Muscle of arm (tissue), 14 donors: ENCODE measurements at places on chromosomes 2 and 18. TPM values are rescaled to one million over a fixed set of nuclear protein-coding genes. Genes with fewer than 3 reads are reported as not detected.

LHCGR gene
- 0.16 TPM for polyA plus RNA-seq

CHST9 gene
- 0.54 TPM for polyA plus RNA-seq

MSGN1 gene
- not detected for polyA plus RNA-seq

SCN3A gene
- 0.90 TPM for polyA plus RNA-seq

ZNF24 gene
- 34.9 TPM for polyA plus RNA-seq

LIMS3 gene
- polyA plus RNA-seq: 2.7 TPM

ST8SIA3 gene
- polyA plus RNA-seq: 0.03 TPM

UGT1A3 gene
- not detected for polyA plus RNA-seq

ZSCAN30 gene
- polyA plus RNA-seq: 38.8 TPM

UBXN4 gene
- polyA plus RNA-seq: 106 TPM

SLC4A5 gene
- 2.7 TPM for polyA plus RNA-seq

TEKT4 gene
- polyA plus RNA-seq: not detected

WDR35 gene
- polyA plus RNA-seq: 8.7 TPM

ALLC gene
- not detected for polyA plus RNA-seq

CKAP2L gene
- polyA plus RNA-seq: 9.8 TPM

UGT1A8 gene
- not detected for polyA plus RNA-seq

GRCh38 chr2:25682082-25682481 is 8.7 kb upstream of the DTNB start:
- DNase-seq: no peak

- no peak for DNase-seq
These were observed 2.0 kb downstream of the WDR35 start for GRCh38 chr2:19987936-19988335.

GRCh38 chr2:4903656-4904348 is 788.4 kb upstream of the SOX11 start:
- no peak for DNase-seq

GRCh38 chr18:37769826-37770225 is 204.2 kb upstream of the CELF4 start:
- no peak for DNase-seq

- no peak for DNase-seq
These were observed 47.8 kb downstream of the ZAP70 start for GRCh38 chr2:97761192-97761591.

GRCh38 chr2:213664817-213665216 is 380.6 kb downstream of the SPAG16 start:
- DNase-seq: no peak

GRCh38 chr2:7394195-7394594 is 477.0 kb downstream of the RNF144A start:
- DNase-seq: no peak

DNA sequence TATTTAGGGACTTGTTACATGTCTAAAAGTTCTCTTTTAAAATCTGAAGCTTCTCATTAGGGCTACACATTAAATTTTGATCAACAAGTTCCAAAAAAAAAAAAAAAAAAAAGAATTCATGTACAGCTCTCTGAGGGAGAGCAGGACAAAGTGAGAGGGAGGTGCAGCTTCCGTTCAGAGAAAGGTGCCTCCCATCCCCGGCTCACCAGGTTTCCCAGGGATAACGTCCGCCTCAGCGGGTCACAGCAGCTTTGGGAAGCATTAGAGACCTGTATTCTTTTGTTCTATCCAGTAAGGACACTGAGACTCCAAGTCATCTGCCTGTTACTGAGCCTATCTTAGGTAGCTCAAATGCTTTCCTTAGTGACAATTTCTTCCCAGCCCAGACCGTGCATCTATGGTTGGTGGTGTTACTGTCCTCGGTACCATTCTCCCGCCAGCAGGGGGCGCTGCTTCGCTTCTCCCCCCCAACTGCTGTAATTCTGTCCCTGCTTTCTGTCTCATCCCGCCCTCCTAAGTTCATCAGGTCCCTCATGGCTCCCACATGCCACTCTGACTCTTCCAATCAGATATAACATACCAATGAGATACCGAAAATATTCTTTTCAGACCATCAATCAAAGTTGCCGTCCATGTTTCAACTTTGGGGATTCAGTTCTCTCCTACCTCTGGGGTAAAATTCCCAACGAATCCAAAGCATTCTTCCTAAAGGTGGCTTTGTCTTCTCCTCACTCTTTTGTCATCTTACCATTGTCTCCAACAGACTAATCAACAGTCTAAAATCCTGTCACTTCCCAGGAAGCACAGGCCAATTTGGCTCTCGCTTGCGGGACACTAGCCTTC is 466.5 kb downstream of the METTL4 start:
- DNase-seq: peak; percentile 14

DNA sequence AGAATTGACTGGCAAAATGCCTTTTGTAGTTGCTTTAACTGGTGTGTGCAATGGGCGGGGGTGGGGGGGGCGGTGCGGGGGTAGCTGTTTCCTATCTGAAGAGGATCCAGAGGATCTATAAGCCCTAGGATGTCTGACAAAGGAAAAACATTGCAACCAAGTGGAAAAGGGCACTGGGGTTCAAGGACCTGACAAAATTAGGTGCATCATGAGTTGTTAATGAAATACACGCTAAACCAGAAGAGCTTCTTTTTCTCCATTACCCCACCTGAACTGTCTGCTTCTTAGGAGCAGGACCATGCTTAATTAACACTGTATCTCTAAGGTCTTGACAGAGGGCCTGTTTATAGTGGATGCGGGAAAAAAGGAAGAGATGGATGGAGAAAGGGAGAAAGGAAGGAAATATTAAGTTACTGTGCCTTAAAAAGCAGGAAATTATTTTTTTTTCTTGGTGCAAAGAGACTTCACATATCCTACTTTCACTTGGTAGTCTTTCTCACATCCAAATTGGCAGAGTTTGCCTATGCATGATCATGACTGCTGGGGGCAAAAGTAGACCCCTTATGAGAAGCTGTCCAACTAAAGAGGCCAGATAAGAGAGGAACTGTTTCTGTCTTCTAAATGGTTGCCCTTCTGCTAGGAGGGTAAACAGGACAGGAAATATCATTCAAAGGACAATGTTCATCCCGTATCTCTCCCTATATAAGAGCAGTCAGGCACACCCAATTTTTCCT is 4.6 kb downstream of the RND3 start:
- no peak for DNase-seq

DNA sequence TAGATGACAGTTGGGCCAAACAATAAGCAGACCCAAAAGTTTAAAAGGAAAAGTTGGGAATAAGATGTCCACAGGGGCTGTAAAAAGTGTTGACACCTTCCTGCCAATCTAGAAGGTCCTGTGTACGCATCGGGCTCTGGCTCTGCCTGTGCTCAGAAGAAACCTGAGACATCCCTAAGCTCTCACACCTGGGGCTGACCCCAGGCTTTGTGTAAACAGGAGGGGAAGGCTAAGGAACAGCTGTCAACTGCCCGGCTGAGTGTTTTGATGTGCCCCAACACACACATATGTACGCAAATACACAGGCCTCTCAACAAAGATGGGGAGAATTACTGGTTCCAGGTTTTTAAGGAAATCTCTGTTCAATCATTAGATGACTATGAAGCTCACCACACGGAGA is 59.5 kb downstream of the TMEM131 start:
- no peak for DNase-seq

- no peak for DNase-seq
These were observed 45.7 kb upstream of the FAM171B start for GRCh38 chr2:186648130-186648529.

DNA sequence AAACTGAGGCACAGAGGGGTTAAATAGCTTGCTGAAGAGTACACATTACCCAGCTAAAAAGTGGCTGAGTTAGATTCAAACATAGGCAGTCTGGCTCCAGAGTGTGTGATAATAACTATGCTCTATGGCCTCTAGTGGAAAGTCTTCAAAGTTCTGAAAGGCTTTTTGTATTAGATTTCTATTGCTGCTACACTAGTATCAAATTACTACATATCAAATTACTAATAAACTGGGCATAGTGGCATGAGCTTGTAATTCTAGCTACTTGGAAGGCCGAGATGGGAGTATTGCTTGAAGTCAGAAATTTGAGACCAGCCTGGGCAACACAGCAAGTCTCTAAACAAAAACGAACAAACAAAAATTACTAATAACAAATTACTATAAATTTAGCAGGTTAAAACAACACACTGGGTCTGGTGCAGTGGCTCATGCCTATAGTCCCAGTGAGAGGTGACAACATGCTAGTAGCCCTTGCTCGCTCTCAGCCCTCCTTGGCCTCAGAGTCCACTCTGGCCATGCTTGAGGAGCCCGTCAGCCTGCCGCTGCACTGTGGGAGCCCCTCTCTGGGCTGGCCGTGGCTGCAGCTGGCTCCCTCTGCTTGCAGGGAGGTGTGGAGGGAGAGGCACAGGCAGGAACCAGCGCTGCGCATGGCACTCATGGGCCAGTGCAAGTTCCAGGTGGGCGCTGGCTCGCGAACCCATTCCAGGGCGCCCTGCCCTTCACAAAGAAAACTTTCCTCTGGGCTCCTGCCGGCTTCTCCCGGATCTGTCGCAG is 38.2 kb upstream of the TWSG1 start:
- no peak for DNase-seq

- no peak for DNase-seq
These were observed 56.6 kb downstream of the BMPR2 start for GRCh38 chr2:202432776-202433175.

GRCh38 chr18:8499810-8500675 is 109.2 kb upstream of the RAB12 start:
- no peak for DNase-seq

- DNase-seq: no peak
These were observed 313.3 kb downstream of the CELF4 start for GRCh38 chr18:37252342-37252741.

- no peak for DNase-seq
These were observed 17.4 kb upstream of the AP1S3 start for GRCh38 chr2:223854741-223855140.

DNA sequence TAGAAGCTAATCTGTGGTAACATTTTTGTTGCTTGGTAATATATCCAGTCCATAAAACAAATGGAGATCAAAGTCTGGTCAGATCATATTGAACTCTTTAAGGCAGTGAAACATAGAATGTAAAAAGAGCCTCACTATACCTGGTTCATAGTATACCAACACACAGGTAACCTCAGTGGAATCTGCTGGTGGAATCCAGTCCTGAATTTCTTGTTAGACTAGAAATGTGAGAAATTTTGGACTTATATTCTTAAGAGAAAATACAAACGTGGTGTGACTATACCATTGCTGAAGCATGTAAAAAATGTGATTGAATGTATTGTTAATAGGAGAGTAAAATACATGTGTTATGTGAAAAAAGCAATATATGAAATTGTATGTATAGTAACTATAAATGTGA is 46.1 kb upstream of the GRHL1 start:
- no peak for DNase-seq

GRCh38 chr2:227654426-227654825 is 12.2 kb upstream of the SCYGR5 start:
- no peak for DNase-seq

- no peak for DNase-seq
These were observed 120.6 kb downstream of the PRKRA start for GRCh38 chr2:178330175-178331017.

DNA sequence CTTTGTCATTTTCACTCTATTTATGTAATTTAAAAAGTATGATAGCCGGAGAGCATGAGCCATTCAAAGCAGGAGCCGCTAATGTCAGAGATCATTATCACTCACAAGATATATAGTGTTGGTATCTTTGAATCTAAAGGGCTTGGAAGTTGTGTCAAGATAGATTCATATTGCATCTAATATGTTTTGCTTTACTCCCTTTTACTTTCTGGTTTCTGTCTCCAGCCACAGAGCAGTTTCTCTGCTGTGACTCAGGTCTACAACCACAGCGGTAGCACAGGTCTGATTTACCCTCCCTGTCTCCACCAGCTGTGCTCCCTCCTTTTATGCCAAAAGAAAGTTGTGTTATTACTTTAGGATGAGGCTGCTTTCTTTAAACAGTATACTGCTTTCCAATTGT is 424.0 kb downstream of the ARHGAP15 start:
- DNase-seq: no peak

GRCh38 chr2:20438334-20439192 is 8.3 kb upstream of the RHOB start:
- DNase-seq: no peak

DNA sequence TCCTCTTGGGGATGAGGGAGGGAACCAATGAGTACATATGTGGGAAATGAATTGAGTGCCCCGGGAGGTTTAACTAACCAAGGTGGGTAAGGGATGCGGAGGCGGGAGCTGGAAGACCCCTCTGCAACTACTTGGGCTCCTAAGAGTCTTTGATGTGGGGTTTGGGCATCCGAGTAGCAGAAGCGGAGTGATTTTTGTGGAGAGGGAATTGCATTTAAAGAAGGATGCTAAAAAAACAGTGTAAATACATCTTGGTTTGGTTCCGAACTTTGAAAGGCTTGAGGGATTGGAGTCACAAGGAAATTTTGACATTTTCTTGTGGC is 215.7 kb downstream of the MCFD2 start:
- DNase-seq: no peak

- DNase-seq: peak; percentile 64
These were observed 631 bp downstream of the GYPC start for GRCh38 chr2:126656431-126657147.

DNA sequence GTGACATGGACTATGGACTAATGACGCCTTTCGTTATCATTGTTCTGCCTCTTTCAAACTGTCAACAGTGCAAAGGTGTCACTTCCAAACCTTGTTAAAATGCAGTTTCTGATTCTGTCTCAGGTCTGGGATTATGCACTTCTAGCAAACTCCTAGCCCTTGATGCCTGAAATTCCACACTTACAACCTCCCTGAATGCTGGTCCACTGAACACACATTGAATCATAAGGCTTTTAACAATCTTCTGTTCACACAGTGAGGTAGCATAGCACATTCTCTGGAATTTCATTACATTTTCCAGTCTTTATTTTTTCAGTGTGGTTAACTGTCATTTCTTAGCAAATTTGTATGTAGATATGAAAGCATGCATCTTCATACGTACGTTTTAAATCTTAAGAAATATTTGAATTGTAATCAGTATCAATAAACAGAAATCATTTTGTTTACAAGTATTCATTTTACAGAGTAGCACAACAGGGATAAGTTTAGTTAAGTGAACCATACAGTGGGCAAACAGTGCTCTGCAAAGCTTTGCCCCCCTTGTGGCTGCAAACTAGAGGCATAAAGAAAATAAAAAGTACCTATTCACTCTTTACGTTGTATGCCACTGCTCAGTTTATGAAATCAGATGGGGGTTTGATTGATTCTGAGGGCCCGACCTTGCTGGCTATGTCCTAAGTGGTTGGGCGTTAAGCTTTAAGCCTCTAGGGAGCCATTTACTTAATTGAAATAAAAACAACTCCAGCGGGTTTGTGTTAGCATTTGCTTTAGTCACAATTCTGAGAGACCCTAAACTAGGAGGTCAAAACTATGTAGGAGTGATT is 250.8 kb downstream of the LRRTM1 start:
- DNase-seq: no peak

GRCh38 chr2:36395866-36396265 is 40.3 kb downstream of the CRIM1 start:
- DNase-seq: no peak

- DNase-seq: no peak
These were observed 147.2 kb upstream of the CELF4 start for GRCh38 chr18:37712776-37713175.

DNA sequence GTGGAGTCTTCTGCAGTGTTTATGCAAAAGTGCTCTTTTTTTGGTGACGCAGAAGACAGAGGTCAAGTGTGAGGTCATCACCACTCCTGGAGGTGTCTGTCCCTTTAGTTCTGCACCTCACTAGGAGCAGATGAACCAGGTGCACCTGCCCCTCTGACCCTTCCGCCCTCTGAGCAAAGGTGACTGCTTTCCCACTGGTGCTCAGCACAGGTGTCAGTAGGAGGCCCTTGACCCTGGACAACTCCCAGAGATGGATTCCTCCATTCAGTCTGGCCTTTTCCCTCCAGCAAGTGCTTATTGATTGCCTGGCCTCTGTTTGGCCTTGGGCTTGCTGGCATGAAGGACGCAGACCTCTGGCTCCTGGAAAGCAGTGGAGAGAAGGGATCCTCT is 8.7 kb upstream of the SLC4A3 start:
- DNase-seq: no peak

- peak; percentile 25 for DNase-seq
These were observed 118.9 kb downstream of the PXDN start for GRCh38 chr2:1625281-1626001.
